C1 segment of cervical spinal cord (tissue), 14 donors: ENCODE measurements at places on chromosomes 12 and 14.
A peak's percentile ranks its signal among the peaks of the same experiment; 100 is the strongest.

DNA sequence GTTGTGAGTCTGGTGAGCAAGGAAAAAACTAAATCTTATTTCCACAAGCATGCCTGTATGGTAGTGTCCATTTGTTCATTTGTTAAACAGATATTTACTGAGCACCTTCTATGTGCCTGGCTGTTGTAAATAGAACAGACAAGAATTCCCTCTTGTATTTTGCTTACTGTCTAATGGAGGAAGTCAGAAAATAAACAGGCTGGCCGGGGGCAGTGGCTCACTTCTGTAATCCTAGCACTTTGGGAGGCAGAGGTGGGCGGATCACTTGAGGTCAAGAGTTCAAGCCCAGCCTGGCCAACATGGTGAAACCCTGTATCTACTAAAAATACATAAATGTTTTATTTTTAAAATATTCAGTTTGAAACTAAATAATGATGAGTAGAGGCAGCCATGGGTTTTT, 79.3 kb downstream of the GTF2A1 start:
- DNase-seq: no peak

- peak; percentile 58 for DNase-seq
Observed at GRCh38 chr14:49687942-49688700, at the start of gene POLE2. Gene POLE2 (minus strand): TSS chr14:49688214. CDS start chr14:49688203, 11 bp downstream.

- no peak for DNase-seq
Observed at GRCh38 chr14:87874676-87875075, 118.3 kb downstream of the GALC start.

- DNase-seq: no peak
Observed at GRCh38 chr12:2049604-2050540, 2.9 kb upstream of the CACNA1C start.

DNA sequence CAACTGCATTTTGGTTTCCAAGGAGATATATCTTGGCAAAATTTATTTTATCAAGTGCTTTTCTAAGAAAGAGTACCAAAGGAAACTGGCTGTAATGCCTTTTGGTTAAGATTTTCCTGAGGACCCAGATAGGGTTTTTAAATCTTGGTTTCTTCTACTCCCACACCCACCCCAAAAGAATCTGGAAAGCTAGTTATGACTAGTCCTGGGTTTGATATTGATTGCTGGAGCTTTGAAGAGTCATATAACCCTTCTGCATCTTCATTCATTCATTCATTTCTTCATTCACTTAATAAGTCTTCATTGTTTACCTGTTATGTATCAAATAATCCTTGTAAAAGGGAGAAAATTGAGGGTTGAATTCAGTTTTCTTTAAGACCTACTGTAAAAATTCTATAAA, 425.2 kb downstream of the PCNX1 start:
- no peak for DNase-seq

- peak; percentile 6 for DNase-seq
Observed at GRCh38 chr12:101414533-101415119, 7.1 kb upstream of the ARL1 start.

- DNase-seq: no peak
Observed at GRCh38 chr12:104761091-104761490, 197.0 kb downstream of the SLC41A2 start.

- no peak for DNase-seq
Observed at GRCh38 chr12:43676183-43676813, 82.3 kb downstream of the PUS7L start.

GRCh38 chr12:84397263-84397662, 515.3 kb downstream of the SLC6A15 start:
- DNase-seq: no peak

- DNase-seq: no peak
Observed at GRCh38 chr14:79583738-79584408, 627.4 kb downstream of the DIO2 start.

- no peak for DNase-seq
Observed at GRCh38 chr14:58733451-58734208, 95.9 kb downstream of the DACT1 start.

DNA sequence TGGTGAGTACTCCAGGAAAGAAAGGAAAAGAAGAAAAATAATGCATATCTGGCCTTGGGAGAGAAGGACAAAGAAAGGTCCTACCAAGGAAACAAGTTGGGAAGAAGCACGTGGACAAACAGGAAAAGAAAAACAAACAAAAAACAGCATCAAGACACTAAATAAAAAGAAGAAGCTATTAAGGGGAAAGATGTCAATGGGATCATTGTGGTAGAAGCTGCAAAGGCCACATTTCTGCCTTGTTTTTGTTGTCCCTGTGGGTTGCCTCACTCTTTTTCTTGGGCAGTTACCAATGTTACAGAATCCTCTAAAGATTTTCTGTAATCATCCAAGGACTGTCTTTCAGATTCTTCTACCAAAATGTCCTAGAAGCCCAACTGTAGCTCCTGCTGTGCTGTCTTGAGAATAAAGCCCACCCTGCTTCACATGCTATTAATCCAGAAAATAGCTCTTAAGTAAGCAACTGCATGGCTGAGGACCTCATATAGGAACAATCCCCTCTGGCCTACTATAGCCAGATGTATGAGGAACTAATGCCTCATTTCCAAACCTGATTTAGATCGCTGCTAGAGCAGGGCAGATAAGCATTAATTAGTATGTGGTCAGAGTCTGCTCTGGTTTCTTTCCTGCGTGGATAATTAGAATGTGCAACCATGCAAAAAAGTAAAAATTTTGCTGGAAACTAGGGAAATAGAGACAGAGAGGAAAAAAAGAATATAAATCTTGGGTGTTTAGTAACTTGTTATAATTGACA, 10.2 kb upstream of the CPNE8 start:
- DNase-seq: no peak

GRCh38 chr12:31804185-31804504, 75.3 kb upstream of the AMN1 start:
- DNase-seq: no peak

DNA sequence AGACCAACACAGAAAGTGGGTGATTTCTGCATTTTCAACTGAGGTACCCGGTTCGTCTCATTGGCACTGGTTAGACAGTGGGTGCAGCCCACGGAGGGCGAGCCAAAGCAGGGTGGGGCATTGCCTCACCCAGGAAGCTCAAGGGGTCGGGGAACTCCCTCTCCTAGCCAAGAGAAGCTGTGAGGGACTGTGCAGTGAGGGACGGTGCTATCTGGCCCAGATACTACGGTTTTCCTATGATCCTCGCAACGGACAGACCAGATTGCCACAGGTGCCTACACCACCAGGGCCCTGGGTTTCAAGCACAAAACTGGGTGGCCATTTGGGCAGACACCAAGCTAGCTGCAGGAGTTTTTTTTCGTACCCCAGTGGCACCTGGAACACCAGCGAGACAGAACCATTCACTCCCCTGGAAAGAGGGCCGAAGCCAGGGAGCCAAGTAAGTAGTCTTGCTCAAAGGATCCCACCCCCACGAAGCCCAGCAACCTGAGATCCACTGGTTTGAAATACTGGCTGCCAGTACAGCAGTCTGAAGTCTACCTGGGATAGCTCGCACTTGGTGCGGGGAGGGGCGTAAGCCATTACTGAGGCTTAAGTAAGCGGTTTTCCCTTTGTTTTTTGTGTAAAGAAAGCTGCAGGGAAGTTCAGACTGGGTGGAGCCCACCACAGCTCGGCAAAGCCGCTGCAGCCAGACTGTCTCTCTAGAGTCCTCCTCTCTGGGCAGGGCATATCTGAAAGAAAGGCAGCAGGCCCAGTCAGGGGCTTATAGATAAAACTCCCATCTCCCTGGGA, 25.5 kb upstream of the NAA30 start:
- DNase-seq: no peak

GRCh38 chr12:6542209-6543009, 8.1 kb downstream of the GAPDH start:
- DNase-seq: no peak

DNA sequence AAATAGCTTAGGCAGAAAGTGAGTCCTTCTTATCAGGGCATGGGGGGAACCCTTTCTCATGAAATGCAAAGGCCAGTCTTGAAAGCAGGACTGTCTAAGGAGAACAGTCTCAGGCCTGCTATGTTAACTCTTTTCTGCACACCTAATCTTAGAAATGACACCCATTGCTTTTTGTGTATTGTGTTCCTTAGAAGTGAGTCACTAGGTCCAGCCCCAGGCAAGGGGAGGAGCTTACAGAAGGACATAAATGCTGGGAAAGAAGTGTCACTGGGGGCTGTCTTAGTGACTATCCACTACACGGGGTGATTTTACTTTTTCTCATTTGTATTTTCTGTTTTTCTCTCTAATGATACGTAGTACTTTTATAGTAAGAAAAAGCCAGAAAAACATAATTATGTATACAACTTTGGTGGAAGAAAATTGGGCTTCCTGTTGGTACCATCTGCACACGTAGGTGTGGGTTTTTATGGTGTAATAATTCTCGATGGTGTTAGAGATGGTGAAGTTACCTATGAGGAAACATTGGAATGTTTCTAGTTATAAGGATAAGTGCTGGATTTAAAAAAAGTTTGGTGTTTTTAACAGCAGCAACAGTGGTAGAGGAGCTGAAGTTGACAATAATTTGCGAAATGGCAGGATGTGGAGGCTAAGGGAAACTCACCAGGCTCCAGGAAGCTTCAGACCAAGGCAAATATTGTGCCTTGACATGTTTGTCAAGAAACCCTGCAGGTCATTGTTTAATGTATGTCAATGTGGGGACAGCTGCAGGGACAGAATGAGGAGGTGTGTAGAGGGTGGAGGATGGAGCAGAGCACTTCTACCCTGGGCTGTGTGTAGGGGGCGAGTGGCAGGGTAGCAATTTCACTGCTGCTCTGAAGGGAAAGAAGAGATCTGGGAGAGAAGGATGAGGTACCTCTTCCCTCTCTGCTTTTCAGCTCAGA, 214.9 kb downstream of the KTN1 start:
- DNase-seq: no peak

- no peak for DNase-seq
Observed at GRCh38 chr12:7144414-7145120, 14.4 kb downstream of the CLSTN3 start.

DNA sequence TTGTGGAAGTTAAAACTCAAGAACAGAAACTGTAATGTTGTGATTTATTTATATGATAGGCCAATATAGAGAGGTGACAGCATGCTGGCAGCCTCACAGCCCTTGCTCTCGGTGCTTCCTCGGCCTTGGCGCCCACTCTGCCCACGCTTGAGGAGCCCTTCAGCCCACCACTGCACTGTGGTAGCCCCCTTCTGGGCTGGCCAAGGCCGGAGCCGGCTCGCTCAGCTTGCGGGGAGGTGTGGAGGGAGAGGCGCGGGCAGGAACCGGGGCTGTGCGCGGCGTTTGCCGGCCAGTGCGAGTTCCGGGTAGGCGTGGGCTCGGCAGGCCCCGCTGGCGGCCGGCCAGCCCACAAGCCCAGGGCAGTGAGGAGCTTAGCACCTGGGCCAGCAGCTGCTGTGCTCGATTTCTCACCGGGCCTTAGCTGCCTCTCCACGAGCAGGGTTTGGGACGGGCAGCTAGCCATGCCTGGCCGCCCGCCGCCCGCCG, 65.8 kb upstream of the SLC8A3 start:
- DNase-seq: no peak

GRCh38 chr14:36944307-36945010, 227.9 kb downstream of the SLC25A21 start:
- no peak for DNase-seq

DNA sequence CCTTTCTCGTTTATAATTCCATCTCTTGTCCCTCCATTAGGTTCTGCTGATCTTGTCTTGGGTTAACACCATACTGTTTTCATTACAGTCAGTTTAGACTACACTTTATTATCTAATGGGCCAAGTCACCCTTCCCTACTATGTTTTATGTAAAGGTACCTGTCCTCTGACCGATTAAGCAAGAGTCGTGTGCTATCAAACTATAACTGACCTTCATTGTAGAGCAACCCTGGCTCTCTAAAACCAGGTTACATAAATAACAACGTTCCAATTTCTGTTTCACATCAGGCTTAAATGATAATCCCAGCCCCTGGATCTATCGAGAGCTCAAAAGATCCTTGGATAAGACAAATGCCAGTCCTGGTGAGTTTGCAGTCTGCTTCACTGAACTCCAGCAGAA, 16.7 kb downstream of the OAS2 start:
- no peak for DNase-seq

GRCh38 chr12:1833596-1834028, 13.2 kb downstream of the LRTM2 start:
- DNase-seq: no peak

DNA sequence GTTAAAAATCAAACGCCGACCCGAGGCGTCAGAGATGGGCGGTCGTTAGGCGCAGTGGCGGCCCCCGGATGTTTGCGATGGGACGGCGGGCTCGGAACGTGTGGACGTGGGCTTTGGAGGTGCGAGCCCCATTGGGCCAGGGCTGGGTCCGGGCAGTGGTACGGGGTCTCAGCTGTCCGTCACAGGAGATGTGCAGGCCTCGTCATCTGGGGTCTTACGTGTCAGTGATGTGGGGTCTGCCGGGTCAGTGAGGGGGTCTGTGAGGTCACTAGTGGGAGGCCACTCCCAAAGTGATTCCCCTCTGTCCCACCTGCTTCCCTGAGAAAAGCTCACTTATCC, 21.6 kb upstream of the CHFR start:
- DNase-seq: no peak

DNA sequence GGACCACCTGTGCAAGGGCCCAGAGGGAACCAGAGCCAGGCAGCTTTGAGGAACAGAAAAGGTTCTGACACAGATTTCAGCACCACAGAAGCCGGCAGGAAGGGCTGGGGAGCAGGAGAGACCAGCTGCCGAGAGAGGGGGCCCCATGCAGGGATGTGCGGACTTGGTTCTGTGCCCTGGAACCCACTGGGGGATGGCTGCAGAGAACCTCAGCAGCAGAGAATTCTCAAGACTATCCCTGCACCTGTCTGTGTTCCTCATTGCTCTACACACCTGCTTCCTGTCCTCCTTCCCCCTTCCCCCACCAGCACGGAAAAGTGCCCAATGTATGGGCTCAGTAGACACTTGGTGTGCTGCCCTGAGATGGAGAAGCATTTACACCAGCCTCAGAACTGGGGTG, 3.2 kb downstream of the SERPINA9 start:
- DNase-seq: no peak

- no peak for DNase-seq
Observed at GRCh38 chr14:99329711-99330315, 57.8 kb upstream of the BCL11B start.

DNA sequence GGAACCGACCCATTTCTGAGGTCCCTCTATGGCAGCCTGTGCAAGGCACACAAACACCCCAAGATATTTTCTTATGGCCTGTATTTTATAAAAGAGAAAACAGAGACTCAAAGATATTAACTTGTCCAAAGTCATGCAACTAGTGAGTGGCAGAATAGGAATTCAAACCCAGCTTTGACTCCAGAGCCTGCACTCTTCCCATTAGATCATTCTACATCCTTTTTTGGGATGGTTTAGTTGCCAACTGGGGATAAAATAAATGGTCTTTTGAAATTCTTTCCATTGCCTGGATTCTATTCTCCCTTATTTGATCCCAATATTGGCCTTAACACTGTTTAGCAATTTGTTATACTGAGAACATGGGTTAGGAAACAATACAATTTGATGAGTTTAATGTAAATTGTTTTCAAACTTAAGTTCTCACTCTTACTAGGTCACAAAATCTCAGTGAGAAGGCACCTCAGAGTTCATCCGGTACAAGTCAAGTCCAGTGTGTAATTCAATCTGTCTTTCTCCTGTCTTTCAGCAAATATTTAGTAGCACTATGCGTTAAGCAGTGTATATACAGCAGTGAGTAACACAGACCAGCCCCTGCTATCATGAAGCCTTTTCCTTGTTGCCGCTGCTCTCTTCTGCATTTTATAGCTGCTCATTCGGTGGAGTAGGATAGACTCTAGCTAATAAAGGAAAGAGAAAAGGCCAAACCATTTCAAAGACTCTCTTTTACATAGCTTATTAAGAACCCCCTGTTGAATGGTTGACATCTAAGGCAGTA, 162.1 kb upstream of the IFNG-AS1 start:
- DNase-seq: no peak

GRCh38 chr14:87081004-87081403, 912.0 kb downstream of the GALC start:
- DNase-seq: no peak
